ENCODE measurements at places on chromosomes 6 and 20.
A peak's percentile ranks its signal among the peaks of the same experiment; 100 is the strongest.

- peak; percentile 59 for DNase-seq
Measured at GRCh38 chr20:13788167-13788834, 3.5 kb downstream of the NDUFAF5 start.

- DNase-seq = no peak
Measured at GRCh38 chr6:125258651-125259353, 43.0 kb downstream of the HDDC2 start.

GRCh38 chr20:25274481-25274880, 26.6 kb downstream of the PYGB start:
- no peak for DNase-seq

- no peak for DNase-seq
Measured at GRCh38 chr6:16927205-16927604, 165.9 kb upstream of the ATXN1 start.

- no peak for DNase-seq
Measured at GRCh38 chr6:42423244-42423643, 28.5 kb downstream of the TRERF1 start.

- no peak for DNase-seq
Measured at GRCh38 chr20:20286061-20286460, 81.8 kb upstream of the INSM1 start.

- no peak for DNase-seq
Measured at GRCh38 chr6:14210077-14210476, 92.5 kb downstream of the CD83 start.

- DNase-seq = peak; percentile 94
Measured at GRCh38 chr6:117440706-117441525, 15.2 kb upstream of the ROS1 start.

DNA sequence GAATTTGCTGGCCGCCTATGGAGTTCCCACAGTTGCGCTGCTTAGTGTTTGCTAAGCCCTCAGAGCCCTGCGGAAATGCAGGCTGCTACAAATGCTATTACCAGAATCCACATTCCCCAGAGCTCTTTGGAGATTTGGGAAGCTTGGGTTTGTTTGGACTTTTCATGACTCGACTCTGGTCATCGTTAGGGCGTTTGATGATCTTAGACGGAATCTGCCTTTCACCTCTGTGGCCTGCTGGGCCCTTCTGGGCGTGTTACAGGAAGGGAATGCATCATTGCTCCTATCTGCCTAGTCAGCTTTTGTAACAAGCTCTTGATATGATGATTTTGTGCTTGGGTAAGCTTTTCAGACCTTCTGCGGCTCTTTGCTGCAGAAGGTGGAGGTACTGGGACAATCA, 50.8 kb downstream of the EYA2 start:
- DNase-seq = no peak

DNA sequence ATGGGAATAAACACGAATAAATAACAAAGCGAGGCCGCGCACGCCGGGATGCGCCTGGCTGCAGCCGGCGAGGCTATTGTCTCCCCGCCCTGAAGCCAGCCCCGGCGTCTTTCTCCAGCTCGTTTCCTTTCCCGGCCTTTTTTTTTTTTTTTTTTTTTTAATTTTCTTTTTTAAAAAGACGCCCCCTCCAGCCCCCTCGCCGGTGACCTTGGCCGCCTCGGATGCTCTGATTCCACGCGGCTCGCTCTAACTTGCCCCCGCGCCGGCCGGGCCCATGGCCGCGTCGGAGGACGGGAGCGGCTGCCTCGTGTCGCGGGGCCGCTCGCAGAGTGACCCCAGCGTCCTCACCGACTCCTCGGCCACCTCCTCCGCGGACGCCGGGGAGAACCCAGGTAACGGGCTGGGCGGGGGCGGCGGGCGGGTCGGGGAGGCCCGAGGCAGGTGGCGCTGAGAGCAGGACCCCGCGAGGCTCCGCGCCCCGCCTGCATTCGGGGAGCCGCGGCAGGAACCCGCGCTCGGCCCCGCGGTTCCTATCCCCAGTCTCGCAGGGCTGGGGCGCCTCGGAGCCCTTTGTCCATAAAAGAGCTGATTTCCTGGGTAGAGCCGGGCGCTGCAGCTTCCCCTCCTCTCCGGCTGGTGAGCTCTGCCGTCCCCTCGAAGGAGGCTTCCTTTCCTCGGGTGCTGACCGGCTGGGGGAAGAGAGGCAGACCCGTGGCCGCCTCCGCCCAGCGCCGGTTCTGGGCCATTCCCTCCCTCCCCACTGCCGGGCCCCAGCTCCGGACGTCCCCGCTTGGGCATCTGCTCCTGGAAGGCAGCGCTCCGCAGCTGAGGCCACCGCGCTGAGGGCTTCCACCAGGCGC, 631 bp downstream of the PHACTR3 start:
- no peak for DNase-seq

DNA sequence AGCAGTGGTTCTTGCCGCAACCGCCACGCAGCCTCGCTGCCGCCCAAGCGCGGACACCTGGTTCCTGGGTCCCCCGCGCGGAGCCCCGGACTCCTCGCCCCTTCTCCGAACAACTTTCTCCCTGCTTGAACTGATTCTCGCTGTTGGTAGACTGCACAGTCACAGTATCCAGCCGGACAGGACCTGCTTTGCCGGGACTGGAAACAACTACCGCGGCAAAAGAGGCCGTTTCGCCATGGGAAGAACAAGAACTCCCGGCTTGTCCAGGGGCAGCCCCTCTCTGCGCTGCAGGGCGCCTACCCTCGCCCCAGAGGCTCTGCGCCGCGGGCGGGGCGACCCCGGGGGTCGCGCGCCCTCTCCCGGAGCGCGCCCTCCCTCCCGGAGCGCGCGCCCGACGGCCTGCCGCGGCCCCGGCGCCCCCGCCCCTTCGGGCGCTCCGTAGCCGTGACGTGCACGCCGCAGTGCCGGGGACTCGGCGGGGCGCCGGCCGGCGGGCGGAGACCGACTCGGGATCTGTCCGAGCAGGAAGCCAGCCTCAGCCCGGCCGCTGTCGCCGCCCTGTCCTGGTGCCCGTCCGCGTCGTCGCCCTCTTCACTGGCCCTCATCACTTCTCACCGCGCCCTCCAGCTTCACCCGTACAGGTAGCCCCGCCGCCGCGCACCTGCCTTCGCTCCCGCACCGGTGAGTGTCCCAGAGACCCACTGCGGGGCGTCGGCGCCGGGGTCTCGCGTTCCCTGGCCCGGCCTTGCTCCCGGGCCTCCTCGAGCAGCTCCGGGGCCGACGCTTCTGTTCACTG, at the start of gene MYO6:
MYO6 (plus strand) TSS at position 497 of the 796 bp plus-strand sequence. CDS start 68,309 bp downstream, outside the sequence.
- DNase-seq = peak; percentile 67

- no peak for DNase-seq
Measured at GRCh38 chr6:155146205-155146604, 117.6 kb upstream of the CLDN20 start.

GRCh38 chr20:5118220-5119142, 1.3 kb downstream of the PCNA start:
- DNase-seq = no peak

- no peak for DNase-seq
Measured at GRCh38 chr6:21138336-21139069, 455.0 kb upstream of the SOX4 start.

DNA sequence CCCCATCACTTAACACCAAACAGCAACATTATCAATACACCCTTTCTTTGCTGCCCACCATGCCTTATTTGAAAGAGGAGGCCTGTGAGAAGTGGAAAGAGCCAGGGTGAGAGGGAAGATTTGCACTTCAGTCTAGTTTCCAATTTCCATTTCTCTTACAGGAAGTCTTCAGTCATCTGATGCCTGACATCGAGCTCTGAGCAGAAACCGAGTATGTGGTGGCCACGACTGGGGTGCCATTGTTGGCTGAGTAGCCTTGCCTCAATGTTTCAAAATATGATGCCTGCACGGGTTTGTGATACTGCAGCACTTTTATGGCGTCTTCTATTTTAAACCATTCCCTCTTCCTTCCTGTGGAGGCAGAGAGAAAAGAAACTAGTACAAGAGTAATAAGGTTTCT, 39.8 kb upstream of the SMIM29 start:
- DNase-seq = no peak

DNA sequence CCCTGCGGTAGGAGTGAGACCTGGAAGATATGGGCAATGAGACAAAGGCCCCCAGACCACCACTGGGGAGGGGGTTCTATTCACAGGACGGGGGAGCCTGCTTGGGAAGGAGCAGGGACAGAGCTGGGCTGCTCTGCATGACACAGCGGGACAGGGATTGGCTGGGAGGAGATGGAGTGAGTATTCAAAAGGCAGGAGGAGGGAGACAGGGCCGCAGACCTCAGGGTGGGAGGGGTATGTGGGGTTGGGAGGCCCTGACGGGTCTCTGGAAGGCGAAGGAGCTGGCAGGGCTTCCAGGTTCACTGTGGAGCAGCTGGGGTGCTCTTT, 60.8 kb upstream of the RPS6KA2 start:
- DNase-seq = no peak

DNA sequence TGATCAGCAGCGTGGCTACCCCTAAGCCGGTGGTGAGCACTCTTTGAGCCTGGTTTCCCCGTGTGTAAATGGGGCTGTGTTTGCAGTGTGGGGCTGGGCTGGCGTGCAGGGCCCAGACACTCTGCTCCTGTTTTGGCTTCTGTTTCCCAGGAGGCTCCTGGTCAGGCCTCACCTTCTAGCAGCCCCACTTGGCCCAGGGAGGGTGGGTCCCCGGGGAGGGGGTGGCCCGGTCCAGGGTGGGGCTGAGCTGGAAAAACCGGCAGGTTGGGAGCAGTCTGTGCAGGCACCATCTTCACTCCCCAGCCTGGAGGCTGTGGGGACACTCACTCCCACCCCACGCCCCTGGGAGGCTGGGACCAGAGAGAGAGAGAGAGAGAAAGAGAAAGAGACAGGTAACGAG, 25.3 kb downstream of the CEBPB start:
- DNase-seq = no peak

DNA sequence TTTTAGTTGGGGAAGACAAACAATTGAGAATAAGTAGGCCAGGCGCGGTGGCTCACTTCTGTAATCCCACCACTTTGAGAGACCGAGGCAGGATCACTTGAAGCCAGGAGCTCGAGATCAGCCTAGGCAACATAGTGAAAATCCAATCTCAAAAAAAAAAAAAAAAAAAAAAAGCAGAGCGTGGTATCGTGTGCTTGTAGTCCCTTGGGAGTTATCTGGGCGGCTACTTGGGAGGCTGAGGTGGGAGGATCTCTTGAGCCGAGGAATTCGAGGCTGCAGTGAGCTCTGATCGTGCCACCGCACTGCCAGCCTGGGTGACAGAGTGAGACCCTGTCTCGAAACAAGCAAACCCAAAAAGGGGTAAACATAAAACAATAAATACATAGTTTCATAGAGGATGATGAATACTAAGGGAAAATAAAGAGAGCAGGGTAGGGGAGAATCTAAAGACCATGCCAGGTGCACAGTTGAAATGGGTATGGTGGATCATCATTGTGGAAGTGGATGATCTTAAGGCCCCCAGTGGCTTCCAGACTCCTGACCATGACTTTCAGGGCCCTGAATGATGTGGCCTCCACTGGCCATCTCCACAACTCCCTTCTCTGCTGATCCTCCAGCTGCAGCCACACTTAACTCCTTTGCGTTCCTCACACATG, 947 bp downstream of the POFUT1 start:
- DNase-seq = no peak

DNA sequence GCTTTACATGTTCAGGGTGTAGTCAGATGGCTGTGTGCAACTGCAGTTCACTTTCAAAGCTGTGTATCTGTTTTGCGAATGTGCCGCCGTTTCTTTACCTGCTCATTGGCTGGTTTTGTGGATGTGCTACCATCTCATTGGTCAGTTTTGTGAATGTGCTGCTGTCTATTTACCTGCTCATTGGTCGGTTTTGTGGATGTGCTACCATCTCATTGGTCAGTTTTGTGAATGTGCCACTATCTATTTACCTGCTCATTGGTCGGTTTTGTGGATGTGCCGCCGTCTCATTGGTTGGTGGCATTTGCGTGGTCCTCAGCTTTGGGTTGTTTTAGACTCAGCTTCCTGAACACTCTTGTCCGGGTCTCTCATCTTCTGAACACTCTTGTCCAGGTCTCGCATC, 40.5 kb upstream of the BHLHE23 start:
- no peak for DNase-seq

DNA sequence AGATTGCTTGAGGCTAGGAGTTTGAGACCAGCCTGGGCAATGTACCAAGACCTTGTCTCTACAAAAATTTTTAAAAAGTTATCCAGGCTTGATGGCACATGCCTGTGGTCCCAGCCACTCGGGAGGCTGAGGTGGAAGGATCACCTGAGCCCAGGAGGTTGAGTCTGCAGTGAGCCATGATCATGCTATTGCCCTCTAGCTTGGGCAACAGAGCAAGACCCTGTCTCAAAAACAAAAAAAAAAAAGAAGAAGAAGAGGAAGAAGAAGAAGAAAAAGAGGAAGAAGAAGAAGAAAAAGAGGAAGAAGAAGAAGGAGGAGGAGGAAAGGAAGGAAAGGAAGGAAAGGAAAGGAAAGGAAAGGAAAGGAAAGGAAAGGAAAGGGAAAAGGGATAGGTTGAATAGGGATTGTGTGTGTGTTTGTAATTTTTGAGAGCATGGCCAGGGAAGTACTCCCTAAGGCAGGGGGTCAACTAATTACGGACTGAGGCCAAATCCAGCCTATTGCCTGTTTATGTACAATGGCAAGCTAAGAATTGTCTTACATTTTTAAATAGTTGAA, 43.0 kb upstream of the ZNF217 start:
- DNase-seq = no peak

DNA sequence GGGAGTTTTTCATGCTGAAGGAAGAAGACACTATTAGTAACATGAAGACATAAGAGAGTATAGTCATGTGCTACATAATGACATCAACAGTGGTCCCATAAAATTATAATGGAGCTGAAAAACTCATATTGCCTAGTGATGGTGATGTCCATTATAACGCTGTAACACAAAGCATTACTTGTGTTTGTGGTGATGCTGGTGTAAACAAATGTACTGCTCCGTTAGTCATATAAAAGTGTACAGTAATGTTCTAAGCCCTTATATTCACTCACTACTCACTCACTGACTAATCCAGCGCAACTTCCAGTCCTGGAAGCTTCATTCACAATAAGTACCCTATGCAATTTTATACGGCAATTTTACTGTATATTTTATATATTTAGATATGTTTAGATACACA, 26.8 kb upstream of the ASF1A start:
- no peak for DNase-seq

- no peak for DNase-seq
Measured at GRCh38 chr6:30700340-30700739, 9.6 kb upstream of the NRM start.

Measured in fibroblast of gingiva (primary cell).